Activated naive CD4-positive, alpha-beta T cell (primary cell): ENCODE measurements at places on chromosomes 2 and 18.

- DNase-seq, result no peak
These were observed 661.6 kb downstream of the PLCL1 start for GRCh38 chr2:198465970-198466369.

DNA sequence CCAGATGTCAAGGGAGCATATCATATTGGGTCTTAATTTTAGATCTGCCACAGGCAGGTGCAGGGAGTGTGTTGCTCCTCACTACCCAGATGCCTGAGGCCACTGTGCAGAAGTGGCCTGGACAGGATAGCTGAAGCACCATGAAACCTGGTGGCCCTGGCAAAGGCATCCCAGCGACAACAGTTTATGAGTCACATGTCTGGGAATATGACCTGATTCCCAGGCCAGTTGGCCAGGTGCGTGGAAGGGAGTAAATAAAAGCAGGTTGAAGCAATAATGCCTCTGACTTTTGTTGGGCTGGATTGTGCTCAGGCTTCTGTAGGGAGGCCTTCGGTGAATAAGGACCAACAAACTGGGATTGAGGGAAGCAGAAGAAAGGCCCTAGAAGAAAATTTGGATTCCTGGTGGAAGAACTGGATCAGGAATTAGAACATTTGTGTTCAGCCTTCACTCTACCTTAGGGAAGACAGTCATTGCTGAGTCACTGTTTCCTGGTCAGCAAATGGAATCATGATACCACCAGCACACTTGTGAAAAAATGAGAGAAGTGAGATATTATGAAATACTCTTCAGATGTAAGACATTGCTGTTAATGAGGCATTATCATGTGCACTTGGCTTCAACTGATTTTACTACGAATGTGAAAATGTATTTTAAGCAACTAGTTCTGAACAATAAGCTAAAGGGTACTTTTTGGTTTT is 78.4 kb upstream of the ZNF516 start:
- no peak for DNase-seq

DNA sequence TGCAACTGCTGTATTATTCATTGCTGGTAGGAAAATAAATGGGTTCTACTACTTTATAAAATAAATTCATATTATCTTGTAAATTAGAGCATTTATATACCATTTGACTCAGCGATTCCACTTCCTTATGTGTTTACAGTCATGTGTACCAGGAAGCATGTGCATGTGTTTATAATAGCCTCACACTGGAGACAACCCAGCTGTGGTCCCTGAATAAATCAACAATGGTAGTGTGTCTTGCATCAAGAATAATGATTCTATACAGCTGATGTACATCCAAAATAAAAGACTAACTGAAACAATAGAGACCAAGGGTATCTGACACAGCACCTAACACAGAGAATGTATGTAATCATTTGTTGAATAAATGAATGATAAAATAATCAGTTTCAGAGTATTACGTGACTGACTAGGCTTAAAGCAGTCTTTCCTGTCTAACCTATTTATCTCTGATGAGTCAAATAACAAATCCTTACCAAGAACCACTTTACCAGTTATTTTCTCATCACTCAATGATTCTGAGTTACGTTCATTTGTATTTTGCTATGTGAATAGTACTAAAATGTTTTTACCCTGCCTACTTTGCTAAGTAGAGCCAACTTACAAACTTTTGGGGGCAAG is 216.8 kb downstream of the UBE2E3 start:
- DNase-seq, result no peak

GRCh38 chr2:56055405-56055804 is 128.4 kb upstream of the CCDC85A start:
- no peak for DNase-seq

- DNase-seq, result no peak
These were observed 65.9 kb downstream of the C1D start for GRCh38 chr2:67996772-67997527.
